Glomerular endothelial cell (primary cell): ENCODE measurements at places on chromosomes 12 and 14.

DNA sequence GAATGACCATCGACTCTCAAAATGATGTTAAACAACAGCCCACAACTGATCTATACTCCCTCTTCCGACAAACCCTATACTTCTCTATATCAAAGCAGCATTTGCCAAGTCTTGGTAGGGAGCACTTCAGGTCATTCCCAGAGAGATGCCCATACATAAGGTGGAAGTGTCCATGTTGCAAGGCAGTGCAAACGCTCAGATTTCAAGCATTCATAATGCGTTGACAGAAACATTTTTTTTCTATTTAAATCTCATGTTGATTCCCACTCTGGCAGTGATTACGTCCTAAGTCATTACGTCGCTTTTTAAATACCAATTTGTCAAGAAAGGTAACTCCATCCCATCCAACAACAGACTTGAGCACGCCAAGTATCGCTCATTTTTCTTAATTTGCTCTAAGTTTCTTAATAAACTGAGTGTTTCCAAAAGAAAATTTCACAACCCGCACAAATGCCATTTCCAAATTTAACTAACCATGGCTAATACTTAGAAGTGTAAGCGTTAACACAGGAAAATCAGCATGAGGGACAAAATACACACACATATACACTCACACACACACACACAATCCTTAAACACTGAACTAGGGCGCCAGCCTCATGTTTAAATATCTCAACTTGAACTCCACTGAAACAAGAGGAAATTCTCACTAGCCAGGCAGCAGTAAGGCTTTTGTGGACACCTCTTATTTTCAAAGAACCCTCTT, 1.1 kb downstream of the GXYLT1 start:
- DNase-seq: no peak

- DNase-seq: no peak
These were observed 96.5 kb downstream of the DUSP16 start for GRCh38 chr12:12466157-12466556.

GRCh38 chr12:111287125-111287900, 81.6 kb downstream of the PHETA1 start:
- DNase-seq: no peak

DNA sequence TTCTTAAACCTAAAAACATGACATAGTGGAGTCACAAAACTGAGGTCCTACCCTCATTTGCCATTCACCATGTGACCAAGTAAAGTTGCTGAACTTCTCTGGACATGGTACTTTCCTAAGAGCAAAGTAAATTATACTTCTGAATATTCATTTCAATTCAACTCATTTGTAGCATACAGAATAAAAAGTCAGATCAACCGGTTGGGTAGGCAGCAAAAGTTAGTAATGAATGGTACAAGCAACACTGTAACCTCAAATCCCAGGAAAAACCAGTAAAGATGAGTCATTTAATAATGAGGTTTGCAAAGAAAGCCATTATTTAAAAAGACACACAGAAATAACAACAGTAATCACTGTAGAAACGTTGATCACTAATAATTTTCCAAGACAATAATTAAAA, 8.7 kb downstream of the POLE2 start:
- DNase-seq: no peak

- no peak for DNase-seq
These were observed 101.7 kb upstream of the PARP11 start for GRCh38 chr12:3974883-3975282.

GRCh38 chr12:54463034-54463433, 10.4 kb downstream of the GTSF1 start:
- DNase-seq: no peak
